Activated T-helper 2 cell treated with anti-CD3 and anti-CD28 coated beads, Interferon-gamma antibody, Interleukin-2, Interleukin-4, amounts not matched to agents 10 μg/mL and 5 μg/mL and 100 μg/mL, durations not matched to agents 14 hours and 24 hours and 36 hours (primary cell): ENCODE measurements at places on chromosomes 12 and 14. TPM values are rescaled to one million over a fixed set of nuclear protein-coding genes. Genes with fewer than 3 reads are reported as not detected.

DNA sequence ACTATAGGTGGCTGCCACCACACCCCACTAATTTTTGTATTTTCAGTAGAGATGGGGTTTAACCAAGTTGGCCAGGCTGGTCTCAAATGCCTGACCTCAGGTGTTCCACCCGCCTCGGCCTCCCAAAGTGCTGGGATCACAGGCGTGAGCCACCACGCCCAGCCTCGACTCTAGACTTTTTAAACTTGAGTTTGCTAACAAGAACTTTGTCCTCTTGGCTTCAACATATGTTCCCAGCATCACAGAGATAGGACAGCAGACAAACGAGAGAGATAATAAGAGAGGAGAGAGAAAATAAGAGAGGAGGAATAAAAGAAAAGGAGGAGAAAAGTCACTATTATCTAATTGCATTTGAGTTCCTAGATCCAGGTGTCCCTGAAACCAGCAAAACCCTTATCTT, 119.1 kb downstream of the CEP83 start:
- peaks cover 53% of the 10 kb centered on the region for H3K36me3 ChIP-seq
- H3K27me3 ChIP-seq, result no peaks in the 10 kb centered on the region
- H3K27ac ChIP-seq, result no peak overlapping the region
- H3K4me1 ChIP-seq, result no peaks in the 10 kb centered on the region
- no peak for DNase-seq

DNA sequence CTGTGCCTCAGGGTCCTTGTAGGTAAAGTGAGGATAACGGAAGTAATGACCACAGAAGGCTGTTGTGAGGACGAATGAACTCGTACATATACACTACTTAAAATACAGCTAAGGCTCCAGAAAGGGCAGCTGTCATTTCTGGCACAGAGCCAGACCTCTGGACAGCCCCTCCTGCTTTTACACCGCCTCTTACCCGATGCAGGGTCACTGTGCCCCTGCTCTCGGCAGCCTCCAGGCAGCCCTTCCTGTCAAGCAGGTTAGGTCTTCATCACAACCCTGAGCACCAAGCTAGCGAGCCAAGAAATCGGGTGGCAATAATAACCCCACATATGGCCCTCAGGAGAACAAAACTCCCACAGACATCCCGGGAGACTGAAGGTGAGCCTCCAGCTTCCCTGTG, 8.5 kb downstream of the TMEM229B start:
- no peaks in the 10 kb centered on the region for H3K36me3 ChIP-seq
- no peak for DNase-seq
- peaks cover 2% of the 10 kb centered on the region for H3K4me1 ChIP-seq
- H3K27ac ChIP-seq, result no peak overlapping the region

GRCh38 chr12:107138990-107139389, 45.6 kb upstream of the CRY1 start:
- no peaks in the 10 kb centered on the region for H3K4me1 ChIP-seq
- H3K27me3 ChIP-seq, result no peaks in the 10 kb centered on the region
- H3K4me3 ChIP-seq, result no peak overlapping the region
- H3K27ac ChIP-seq, result no peak overlapping the region
- H3K36me3 ChIP-seq, result no peaks in the 10 kb centered on the region

DNA sequence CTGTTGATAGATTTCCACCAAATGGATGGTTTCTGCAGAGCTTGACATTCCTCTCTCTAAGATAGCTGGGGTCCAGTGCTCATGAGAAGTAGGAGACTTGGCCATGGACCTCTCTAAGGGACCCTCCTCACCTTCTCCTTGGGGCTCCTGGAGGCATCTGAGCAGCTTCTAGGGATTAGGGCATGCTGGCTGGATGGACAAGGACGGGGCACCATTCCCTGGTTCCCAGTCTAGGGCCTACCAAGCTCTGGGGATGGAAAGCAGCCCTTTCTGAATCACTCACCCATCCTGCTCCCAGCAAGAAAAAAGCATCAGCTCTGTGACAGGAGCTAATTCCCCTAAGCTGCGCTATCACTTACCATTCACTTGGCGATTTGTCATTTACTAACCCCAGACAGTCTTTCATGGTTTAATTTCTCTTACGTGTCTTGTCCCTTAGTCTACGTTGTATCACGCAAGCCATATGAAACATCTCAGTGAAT, 39.5 kb downstream of the VWF start:
- no peaks in the 10 kb centered on the region for H3K4me1 ChIP-seq
- peaks cover 2% of the 10 kb centered on the region for H3K27me3 ChIP-seq
- H3K4me3 ChIP-seq, result no peak overlapping the region
- H3K27ac ChIP-seq, result no peak overlapping the region
- H3K36me3 ChIP-seq, result no peaks in the 10 kb centered on the region

DNA sequence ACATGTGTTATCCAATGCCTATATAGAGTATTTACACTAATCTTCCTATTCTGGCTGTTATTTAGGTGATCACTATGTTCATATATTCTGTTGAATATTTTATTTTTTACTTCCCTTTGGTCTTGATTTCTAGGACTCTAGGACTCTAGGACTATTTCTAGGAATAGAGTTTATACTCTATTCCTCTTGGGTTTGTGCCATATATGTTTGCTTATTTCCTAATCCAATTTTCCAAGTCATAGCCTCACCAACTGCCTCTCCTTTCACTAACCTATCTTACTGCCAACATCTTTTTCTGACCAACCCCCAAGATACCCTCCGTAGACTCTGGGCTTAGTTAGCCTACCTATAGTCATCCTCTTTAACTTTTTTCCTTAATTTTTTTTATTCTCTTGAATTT, 28.5 kb downstream of the ARF6 start:
- no peak overlapping the region for H3K4me3 ChIP-seq
- peaks cover 10% of the 10 kb centered on the region for H3K4me1 ChIP-seq
- no peaks in the 10 kb centered on the region for H3K27me3 ChIP-seq
- H3K27ac ChIP-seq, result no peak overlapping the region
- peaks cover 7% of the 10 kb centered on the region for H3K36me3 ChIP-seq

DNA sequence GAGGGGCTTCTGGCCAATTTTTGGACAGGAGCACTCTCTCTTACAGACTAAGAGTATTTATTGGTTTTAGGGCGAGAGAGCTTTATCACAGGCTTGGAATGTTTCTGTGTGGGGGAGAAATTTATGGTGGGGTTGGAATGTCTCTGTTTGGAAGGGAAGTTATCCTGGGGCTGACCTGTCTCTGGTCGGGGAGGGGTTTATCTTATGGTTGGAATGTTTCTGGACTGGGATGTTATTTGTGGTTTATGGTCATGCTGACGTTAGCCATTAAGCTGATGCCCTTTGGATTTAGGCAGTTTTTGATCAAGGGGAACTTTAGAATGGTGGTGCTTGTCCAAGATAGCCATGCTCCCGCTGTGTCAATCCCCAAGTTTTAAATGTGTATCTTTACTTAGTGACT, 614.8 kb downstream of the DIO2 start:
- no peak overlapping the region for H3K4me3 ChIP-seq
- H3K27ac ChIP-seq, result no peak overlapping the region
- H3K4me1 ChIP-seq, result no peaks in the 10 kb centered on the region
- DNase-seq, result no peak
- H3K36me3 ChIP-seq, result no peaks in the 10 kb centered on the region

DNA sequence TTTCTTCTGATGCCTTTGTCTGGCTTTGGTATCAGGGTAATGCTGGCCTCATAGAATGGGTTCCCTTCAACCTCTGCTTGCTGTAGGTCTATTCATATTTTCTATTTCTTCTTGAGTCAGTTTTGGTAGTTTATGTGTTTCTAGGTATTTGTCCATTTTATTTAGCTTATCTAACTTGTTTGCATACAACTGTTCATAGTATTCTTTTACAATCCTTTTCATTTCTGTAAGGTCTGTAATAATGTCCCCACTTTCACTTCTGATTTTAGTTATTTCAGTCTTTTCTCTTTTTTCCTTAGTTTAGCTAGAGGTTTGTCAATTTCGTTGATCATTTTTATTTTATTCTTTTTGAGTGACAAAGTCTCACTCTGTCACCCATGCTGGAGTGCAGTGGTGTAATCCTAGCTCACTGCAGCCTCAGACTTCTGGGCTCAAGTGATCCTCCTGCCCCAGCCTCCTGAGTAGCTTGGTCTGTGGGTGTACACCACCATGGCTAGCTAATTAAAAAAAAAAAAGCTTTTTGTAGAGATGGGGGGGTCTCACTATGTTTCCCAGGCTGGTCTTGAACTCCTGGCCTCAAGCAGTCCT, 11.7 kb downstream of the TTLL5 start:
- no peak for DNase-seq
- no peak overlapping the region for H3K4me3 ChIP-seq
- no peak overlapping the region for H3K27ac ChIP-seq
- no peaks in the 10 kb centered on the region for H3K27me3 ChIP-seq

DNA sequence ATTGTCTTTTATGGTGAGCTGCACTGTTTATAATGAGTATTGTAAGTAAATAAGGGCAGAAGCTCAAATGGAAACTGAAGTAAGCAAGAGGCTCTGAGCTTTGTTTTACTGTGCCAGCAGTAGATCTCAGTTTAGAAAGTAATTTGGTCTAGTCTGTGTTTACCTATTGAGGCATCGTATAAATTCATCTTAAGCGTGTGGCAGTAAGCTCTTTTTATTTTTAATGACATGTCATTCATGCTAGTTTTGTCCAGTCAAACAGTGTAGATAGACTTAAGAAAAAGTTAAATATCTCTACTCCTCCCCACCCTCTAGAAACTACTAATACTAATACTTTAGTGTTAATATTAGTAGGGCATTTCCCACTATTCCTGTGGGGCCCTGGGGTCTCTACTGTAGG, 2.0 kb downstream of the ANO6 start:
- H3K27ac ChIP-seq, result no peak overlapping the region
- H3K4me3 ChIP-seq, result peak overlapping the region; percentile 97
- peaks cover 40% of the 10 kb centered on the region for H3K4me1 ChIP-seq

- H3K4me3 ChIP-seq, result no peak overlapping the region
- H3K36me3 ChIP-seq, result no peaks in the 10 kb centered on the region
- no peak for DNase-seq
- no peaks in the 10 kb centered on the region for H3K4me1 ChIP-seq
- no peak overlapping the region for H3K27ac ChIP-seq
Observed at GRCh38 chr12:17992002-17992656, 97.9 kb downstream of the RERGL start.

- H3K4me1 ChIP-seq, result peaks cover 37% of the 10 kb centered on the region
- peak overlapping the region; percentile 38 for H3K27ac ChIP-seq
- no peak overlapping the region for H3K4me3 ChIP-seq
- no peak for DNase-seq
Observed at GRCh38 chr14:73727166-73727565, 13.0 kb upstream of the PNMA1 start.

DNA sequence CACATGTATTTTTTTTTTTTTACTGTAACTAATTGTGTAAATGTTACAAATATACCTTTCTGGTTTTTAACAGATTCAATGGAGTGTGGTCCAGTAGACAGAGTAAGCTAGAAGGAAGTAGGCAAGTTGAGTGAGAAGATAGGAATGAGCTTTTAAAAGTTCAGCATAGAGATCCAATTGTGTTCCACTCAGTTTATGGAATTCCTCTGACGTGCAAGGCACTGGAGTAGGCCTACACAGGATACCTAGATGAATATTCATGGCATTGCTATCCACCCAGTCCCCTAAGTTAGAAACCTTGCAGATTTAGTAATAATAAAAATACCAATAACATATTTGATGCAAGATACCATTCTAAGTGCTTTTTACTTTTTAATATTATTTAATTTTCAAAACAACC, 225.6 kb upstream of the ARID2 start:
- no peaks in the 10 kb centered on the region for H3K36me3 ChIP-seq
- H3K27ac ChIP-seq, result no peak overlapping the region

Gene P2RX2
- not detected in 2 replicates for total RNA-seq
